NCI-H526 (cell line): ENCODE measurements at places on chromosomes 12 and 14.

DNA sequence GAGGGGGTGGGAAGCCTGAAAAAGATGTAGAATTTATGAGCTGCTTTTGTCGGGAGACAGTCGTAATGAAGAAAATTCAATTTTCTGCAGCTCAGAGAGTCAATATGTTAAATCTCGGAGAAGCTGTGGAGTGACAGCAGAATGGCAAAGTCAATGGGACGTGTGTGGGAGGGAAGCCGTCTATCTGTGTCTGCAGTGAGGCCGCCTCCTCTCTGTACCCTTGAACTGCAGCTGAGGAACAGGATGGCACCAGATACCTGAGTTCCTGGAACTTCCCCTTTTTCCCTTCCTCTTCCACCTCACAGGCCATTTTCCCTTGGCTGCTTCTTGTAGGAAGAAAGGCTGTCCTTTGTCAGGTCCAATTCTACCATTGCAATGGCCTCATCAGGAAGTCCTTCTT lies 9.3 kb upstream of the CALCOCO1 start:
- no peak for DNase-seq

DNA sequence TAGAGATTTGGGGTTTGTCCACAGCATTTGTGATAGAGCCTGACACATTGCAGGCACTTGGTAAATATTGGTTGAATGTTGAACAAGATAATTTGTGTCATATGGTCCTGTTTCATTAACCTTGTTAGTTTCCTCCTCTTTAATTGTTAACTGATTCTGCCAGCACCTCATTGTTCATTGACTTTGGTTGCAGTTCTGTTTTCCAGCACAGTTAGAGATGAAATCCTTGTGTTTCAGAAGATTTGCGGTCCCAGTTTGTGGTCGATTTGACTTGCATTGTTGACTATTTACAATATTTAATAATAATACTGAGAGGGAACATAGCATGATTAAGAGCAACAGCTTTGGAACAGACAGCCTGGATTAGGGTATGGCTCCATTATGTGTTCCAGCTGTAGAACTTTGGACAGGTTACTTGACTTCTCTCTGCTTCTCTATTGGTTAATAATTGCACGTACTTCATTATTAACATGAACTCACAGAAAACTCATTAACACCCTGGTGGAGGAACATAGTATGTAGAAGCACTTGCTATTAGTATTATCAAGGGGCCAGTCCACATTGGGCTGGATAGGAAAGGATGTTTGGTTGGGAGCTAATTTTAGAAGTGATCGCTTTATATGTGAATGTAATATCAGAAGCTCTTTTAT lies 8.7 kb downstream of the DRAM1 start:
- DNase-seq: no peak

DNA sequence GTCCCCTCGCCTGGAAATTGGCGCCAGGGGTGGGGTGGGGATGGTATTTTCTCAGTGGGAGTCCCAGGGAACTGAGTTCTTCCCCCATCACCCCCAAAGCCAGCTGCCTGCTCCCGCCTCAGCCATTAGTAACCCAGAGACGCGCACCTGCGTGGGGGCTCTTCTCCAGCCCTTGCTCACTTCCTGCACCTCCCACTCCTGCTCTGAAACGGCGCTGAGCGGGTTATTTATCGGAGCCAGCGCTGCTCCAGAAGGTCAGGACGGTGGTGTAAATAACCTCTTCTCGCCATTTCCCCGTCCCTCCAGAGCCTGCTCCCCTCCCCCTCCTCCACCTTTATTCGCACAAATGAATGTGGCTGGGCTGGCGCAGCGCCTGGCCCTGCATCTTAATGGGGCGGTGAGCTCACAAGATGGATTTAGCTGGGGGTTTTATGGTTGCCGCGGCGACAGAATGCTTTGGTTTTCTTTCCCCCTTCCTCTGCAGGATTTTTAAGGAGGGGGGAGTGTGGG lies 12.2 kb downstream of the GPR84 start:
- DNase-seq: no peak

GRCh38 chr14:102258136-102258535 lies 46.8 kb downstream of the MOK start:
- no peak for DNase-seq

GRCh38 chr12:76726626-76727025 lies 37.3 kb upstream of the ZDHHC17 start:
- DNase-seq: no peak
